ENCODE measurements at places on chromosomes 4 and X.

DNA sequence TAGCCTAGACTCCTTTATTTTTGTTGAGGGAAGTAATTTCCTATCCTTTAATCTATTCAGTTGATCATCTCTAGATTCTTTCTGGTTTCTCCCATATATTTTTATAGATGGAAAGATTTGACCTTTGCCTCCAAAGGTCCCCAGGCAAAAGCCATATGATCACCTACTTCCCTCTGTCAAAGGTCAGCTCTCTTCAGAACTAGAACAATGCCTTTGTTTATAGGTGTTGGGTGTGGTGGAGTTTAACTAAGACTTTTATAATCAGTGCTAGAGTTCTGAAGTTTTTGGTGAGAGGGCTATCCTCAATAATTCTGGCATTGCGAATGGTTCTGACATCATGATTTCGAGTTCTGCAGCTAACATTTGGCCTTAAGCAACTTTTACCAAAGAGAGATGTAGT is 19.0 kb upstream of the DCAF8L2 start:
- no peak for DNase-seq

DNA sequence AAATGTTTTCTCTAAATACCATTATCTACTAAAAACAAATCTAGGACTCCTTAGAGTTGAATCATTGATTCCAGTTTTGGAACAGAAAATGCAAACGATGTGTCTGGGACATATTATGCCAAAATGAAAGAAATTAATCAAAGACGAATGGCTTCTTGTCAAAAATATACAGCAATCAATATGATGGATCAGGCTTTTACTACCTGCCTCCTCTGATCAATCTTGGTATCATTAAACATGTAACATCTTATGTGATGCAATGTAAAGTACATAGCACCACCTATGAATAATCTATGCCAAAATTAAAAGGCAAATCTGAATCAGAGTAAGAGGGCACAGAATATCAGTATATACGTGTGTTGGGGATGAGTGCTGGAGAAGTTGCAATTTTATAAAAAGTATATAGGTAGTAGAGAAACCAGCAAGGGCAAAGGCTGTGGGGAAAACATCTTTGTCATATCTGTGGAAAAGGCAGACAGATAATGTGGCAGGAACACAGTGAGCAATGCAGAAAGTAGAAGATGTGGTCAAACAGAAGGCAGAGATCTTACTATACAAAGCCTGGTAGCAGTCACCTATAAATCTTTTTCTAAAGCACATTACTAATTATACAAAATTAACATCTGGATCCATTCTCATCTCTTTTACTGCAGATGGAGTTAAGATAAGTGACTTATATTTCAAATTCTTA is 152.7 kb downstream of the ANTXR2 start:
- no peak for DNase-seq

DNA sequence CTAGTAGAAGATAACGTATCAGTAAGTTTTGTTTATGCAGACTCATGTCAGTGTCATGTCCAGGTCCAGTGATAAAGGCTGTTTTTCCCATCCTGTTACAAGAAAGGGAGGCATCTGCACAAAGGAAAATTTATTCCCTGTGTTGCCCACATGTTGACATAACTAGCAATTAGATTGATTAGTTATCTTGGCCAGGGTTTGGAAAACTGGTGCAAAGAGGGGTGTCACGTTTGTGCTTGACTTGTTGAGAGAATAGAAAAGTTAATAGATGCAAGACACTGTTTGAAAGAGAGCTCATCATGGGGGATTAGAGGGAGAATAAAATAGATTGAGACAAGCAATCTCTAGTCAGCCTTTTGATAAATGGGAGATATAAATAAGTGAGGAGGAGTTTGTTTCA is 1357.0 kb upstream of the AGA start:
- DNase-seq, result no peak

GRCh38 chr4:168550064-168550766 is 53.4 kb downstream of the PALLD start:
- DNase-seq, result no peak

GRCh38 chrX:78327370-78328086 is at the start of gene CYSLTR1:
CYSLTR1 (minus strand) TSS chrX:78327611; CDS start chrX:78273746, 53,865 bp downstream.
- no peak for DNase-seq

GRCh38 chrX:68895341-68895755 is 66.5 kb downstream of the EFNB1 start:
- DNase-seq, result no peak

GRCh38 chrX:47540754-47541538 is 20.1 kb upstream of the ARAF start:
- no peak for DNase-seq

- DNase-seq, result no peak
Observed at GRCh38 chrX:147916375-147916968, 4.8 kb downstream of the FMR1 start.

DNA sequence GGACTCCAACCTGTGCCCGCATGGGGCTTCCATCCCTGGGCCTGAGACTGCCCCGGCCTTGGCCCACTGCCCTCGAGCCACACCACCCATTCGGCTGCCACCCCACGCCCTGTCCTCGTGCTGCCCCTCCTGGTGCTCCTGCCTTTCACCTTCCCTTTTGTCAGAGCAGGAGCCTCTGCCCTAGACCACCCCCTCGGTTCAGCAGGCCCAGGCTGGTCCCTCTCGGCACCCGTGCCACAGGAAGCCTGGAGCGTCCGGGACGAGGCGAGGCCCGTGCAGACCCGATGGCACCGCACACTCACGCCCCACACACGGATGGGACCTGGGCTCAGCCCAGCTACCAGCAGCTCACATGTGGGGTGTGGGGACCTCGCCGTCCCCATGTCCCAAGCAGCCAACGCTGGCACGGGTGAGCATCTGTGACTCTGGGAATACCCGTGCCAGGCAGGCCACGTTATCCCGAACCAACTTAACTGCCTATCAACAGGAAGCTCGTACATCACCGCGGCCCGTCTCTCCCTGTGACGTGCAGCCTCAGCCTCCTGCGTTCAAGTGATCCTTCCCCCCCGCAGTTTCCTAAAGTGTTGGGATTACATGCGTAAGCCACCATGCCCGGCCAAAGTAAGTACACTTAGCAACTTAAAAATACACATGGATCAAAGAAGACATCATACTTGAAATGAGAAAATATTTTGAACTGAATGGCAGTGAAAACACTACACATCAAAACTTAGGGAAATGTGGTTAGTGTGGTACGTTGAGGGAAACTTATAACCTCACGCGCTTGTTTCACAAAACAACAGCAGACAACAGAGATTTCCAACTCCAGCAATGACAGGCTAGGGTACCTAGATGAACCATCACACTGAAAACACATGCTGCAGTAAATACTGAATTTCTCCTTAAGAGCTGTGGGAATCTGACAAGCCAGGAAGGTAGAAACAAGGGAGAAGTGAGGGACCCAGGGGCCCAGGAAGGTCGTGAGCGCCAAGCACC is 29.0 kb downstream of the LRPAP1 start:
- DNase-seq, result no peak

GRCh38 chrX:108584617-108585211 is 145.1 kb downstream of the COL4A5 start:
- no peak for DNase-seq

DNA sequence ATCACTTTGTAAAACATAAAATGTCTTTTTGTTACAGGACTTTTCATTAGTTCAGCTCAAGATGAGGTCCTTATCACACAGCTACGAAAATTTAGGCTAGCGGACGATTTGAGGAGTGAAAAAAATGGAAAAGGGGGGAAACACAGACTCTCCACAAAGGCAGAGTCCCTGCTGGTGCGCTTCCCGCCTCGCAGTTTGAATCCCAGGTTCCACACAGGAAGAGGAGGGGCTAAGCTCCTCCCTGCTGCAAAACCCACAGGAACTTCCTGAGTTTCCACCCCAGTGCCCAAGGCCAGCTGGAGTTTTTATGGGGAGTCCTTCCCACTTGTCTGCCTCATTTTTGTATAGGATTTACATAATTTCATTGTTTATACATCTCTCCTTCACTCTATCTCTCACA is 11.2 kb downstream of the ADAM29 start:
- no peak for DNase-seq

GRCh38 chrX:43899878-43900815 is 17.9 kb upstream of the MAOB start:
- DNase-seq, result no peak

GRCh38 chr4:100087743-100088142 is 102.5 kb downstream of the DDIT4L start:
- no peak for DNase-seq

DNA sequence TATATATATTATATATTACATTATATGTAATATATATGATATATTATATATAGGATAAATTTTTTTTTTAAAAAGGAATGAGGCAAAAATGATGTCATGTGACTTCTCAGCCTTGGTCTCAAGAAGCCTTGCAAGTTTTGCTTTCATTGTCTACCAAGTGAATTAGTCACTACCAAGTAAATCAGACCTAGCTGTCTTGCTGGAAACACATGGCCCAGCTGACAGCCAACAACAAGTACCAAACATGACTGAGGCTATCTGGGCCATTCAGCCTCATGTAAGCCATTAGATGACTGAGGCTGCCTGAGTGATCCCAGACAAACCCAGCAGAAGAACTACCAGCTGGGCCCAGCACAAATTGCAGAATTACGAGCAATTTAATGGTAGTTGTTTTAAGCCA is 44.9 kb downstream of the HAND2 start:
- DNase-seq, result no peak

GRCh38 chrX:56797574-56798338 is 68.7 kb downstream of the NBDY start:
- no peak for DNase-seq

GRCh38 chr4:11669156-11669555 is 240.5 kb upstream of the HS3ST1 start:
- DNase-seq, result no peak

GRCh38 chr4:52646741-52647140 is 12.4 kb downstream of the USP46 start:
- DNase-seq, result no peak

DNA sequence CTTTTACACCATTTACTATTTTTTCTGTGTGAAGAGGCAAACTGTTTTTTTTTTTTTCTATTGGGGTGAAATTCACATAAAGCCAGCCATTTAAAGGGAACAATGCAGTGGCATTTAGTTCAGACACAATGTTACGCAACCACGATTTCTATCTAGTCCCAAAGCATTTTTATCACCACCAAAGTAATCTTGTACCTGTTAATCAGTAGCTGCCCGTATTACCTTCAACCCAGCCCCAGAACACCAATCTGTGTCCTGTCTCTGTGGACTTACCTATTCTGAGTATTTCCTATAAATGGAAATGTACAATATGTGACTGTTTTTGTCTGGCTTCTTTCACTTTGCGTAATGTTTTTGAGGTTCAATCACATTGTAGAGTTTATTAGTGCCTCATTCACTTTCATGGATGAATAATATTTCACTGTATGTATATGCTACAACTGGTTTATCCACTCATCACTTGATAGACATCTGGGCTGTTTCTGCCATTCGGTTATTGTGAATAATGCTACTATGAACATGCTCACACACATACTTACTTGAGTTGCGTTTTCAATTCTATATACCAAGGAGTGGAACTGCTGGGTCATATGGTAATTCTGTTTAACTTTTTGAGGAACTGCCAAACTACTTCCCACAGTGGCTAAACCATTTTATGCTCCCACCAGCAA is 116.2 kb downstream of the CDS1 start:
- no peak for DNase-seq

DNA sequence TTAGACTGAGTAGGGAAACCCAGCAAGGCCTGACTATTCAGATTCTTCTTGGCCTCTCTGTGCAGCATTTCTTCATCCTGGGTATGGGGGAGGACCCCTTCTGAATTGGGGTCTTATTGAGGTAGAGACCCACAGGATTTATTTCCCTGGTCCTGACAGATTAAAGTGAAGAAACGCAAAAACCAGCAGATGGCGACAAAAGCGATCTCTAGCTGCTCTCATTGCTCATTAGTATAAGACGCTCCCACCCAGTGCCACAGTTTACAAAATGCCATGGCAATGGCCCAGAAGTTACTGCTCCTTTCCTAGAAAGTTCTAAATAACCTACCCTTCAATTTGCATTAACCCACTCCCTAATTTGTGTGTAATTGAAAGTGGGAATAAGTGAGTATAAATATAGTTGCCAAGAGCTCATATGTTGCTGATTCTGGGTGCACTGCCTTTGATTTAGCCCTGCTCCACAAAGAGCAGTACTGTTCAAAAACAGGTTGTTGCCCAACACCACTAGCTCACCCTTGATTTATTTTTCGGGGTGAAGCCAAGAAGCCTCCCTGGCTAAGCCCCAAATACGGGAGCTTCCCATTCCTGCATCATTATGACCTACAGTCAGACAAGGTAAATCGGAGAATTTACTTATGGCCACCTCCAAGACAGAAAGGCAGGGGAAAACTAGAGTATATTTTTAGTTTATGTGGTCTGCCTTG is 3.7 kb upstream of the BEX4 start:
- no peak for DNase-seq

DNA sequence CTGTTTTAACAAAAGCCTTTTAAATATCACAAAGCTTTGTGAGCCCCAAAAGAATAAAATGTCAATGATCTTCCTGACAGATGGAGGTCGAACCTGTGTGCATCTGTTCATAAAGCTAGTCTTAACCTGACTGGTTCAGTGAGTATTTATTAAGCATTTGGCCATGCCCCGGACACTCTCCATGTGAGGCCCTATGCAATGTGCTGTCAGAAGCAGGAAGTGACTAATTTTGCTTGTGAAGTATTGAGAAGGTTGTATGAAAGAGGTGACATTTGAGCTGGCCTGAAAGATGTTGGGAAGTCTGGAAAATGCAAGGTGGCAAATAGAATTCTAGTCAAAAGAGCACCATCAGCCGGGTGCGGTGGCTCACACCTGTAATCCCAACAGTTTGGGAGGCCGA is 171.4 kb downstream of the MSL3 start:
- DNase-seq, result no peak

DNA sequence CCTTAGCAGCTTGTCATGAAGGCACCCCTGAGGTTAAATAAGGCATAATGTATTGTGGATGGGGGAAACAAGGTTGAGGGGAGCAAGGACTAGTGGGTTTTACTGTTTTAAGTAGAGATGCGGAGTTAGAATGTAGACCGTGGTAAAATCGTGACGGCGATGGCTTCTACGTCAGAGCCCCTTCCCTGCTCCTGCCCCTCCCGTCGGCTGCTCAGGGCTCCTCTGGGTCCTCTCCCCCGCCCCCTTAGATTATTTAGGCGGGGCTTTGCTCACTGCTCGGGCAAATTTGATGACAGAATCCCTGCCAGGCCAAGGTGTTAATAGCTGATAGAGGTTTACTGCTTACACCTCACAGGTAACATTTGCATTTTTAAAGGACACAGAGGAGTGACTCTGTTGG is 2.3 kb downstream of the FRMPD3 start:
- no peak for DNase-seq

- DNase-seq, result no peak
Observed at GRCh38 chr4:184145596-184145995, 72.1 kb downstream of the ENPP6 start.

DNA sequence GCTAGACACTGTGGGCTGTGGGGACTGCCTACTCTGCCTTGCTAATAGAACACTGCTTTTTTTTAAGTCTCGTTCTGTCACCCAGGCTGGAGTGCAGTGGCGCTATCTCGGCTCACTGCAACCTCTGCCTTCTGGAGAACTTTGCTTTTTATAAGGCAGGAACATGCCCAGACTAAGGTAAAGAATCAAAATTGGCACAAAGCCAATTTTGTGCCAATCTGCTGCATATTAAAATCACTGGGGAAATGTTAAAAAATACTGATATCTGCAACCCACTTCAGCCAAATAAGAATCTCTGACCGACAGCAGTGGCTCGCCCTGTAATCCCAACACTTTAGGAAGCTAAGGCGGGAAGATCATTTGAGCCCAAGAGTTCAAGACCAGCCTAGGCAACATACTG is 36.5 kb upstream of the CEP135 start:
- DNase-seq, result no peak

Measured in stimulated activated CD8-positive, alpha-beta memory T cell treated with anti-CD3 and anti-CD28 coated beads, Interleukin-4, amount 100 ng/mL, for 1 hour (primary cell).